CD4-positive, alpha-beta T cell treated with Interleukin-4 for 4 hours (primary cell): ENCODE measurements at places on chromosomes 3 and 15.
A peak's percentile ranks its signal among the peaks of the same experiment; 100 is the strongest.

DNA sequence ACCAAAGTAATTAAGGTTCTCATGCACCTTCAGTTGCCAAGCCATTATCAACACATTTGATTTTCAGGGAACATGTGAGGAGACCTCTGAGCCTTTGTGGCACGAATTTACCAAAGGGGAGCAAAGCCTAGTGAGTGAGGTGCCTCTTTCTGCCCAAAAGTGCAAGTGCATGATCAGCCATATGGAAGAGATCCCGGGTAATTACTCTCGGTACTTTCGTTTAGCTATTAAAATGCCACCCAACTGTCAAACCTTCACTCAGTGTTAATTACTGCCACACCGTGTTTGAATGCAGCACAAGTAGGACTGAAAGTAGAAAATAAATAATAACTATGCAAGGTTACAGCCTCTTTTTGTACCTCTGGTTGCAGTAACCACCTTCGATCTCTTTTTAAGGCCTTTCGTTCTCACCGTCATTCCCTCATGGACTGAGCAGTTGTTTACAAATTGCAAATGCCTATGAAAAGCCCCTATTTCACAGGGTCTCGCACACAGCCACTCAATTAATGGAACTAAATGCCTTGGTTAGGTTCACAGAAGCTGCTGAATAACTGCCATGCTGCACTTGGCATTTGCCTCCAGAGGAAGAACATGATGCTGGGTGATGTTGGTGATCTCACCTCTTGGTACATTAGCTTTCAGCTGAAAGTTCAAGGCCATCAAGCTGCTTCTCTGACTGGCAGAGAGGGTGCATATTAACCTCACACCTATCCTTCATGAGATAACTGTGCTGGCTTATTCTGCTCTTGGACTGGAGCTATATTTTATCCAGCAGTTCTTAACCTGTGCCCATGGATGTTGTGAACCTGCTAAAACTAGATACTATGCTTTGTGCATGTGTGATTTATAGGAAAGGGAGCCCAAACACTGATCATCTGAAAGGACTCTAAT lies 69.9 kb downstream of the TNIK start:
- no peak for DNase-seq

DNA sequence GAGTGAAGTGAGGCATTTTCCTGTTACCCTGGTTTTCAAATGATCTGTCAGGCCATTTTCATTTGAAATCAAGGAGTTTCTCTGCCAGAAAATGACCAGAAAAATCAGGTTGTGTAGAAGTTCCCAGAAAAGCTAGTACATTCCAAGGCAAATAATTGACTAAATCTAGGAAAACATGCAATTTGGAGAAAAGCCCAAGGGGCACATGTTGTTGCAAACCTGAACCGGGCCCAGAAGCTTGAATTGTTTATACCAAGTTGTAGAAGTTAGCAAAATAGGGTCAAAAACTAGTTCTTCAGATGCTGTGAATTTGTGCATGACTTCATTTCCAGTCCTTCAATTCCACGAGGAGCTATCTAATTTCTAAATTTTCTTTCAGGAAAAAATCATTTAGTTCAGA lies 31.0 kb downstream of the TRIM42 start:
- DNase-seq, result no peak

DNA sequence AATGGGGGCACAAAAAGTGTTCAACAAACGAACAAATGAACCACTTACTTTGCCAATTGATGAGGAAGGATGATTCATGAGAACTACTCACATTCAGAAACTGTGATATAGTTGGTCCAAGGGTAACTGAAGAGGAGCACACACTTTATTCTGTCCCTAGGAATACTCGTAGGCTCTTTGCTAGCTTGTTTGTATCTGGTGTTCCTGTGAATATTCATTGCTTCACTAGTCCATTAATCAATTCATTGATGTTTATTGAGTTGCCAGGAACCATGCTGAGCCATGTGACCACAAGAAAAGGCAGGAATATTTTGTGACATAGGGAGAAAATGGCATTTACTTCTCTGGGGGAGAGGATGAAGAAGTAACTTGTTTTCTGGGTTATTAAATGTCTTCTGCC lies 338.3 kb downstream of the IL20RB start:
- no peak for DNase-seq

DNA sequence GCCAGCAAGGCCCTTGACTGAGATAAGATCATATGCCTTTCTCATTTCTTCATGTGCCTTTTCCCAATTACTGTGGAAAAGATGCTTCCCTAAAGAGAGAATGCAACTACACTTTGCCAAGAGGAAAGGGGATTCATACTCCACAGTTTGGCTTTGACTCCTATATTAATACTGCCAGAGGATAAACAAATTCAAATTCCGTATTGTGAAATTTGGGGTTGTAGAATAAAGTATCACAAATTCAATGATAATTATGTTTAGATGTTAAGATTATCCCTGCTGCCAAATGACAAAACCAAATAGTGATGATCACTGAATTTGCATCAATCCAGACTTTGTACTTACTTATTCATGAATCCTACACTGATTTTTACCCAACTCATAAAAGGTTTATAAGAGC lies 88.5 kb upstream of the MNS1 start:
- DNase-seq, result no peak

DNA sequence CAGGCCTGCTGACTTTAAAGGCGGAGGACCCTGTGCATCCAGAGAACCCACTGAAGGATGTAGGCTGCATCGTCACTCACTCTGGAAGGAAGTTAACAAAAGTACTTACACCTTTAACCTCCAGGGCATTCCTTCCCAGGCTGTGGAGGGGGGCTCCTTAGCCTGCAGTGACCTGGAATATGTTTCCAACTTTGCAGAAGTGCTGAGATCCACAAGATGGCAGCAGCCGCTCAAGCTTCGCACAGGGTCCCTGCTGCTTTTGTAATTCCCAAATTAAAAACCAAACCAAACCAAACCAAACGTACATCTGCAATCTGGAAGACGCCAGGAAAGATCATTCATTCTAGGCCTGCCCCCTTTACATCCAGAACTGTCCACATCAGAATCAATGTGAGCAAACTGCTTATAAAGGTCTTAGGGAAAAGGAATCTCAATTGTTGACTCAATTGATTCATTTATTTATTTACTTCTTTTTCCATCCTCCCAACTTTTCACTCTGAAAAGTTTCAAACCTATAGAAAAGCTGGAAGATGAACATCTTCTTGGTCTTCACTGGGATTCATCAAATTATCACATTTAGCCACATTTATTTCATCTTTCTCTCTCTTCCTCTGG lies 70.5 kb upstream of the KLHL25 start:
- DNase-seq, result no peak

DNA sequence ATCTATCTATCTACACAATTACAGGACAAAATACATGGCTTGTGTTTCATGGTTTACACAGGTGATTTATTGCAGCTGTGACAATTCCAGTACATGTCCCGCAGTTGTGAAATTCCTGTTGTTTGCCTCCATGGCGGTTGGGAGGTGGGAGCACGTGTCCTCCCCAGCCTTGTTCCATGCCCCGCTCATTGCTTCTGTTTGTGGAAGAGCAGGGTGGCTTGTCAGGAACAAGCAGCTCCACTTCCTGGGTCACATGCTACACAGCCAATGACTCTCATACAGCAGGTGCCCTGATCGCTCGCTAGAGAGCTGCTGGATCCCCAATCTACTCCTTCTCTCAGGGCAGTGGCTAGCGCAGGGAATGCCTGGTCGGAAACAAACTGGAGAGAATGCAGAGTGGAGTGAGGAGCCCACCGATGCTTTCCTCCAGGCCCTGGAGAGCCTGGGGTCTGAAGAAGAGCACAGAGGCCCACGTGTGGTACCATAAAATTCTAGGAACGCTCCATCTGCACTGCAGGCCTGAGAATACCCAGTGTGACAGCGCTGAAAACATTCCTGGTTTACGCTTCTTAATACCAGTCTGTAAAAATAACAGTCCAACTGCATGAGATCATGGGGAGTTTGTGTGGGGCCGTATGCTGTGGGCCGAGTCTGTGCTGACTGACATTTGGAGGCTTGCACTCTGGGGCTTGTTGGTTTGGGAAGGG lies 270.6 kb upstream of the RGMA start:
- DNase-seq, result no peak

- no peak for DNase-seq
These were observed 337.3 kb upstream of the ARHGEF26 start for GRCh38 chr3:153783741-153784480.

GRCh38 chr3:150763841-150764483 lies 993 bp upstream of the SIAH2 start:
- DNase-seq, result peak; percentile 44

DNA sequence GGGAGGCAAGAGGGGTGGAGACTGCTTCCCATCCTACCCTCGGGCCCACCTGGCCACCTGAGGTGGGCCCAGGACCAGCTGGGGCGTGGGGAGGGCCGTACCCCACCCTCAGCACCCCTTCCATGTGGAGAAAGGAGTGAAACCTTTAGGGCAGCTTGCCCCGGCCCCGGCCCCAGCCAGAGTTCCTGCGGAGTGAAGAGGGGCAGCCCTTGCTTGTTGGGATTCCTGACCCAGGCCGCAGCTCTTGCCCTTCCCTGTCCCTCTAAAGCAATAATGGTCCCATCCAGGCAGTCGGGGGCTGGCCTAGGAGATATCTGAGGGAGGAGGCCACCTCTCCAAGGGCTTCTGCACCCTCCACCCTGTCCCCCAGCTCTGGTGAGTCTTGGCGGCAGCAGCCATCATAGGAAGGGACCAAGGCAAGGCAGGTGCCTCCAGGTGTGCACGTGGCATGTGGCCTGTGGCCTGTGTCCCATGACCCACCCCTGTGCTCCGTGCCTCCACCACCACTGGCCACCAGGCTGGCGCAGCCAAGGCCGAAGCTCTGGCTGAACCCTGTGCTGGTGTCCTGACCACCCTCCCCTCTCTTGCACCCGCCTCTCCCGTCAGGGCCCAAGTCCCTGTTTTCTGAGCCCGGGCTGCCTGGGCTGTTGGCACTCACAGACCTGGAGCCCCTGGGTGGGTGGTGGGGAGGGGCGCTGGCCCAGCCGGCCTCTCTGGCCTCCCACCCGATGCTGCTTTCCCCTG lies 2.2 kb upstream of the FES start:
- DNase-seq, result no peak
